ENCODE measurements at places on chromosomes 3 and 15. TPM values are rescaled to one million over a fixed set of nuclear protein-coding genes. Genes with fewer than 3 reads are reported as not detected.

Gene MYRIP
- 0.59 TPM for total RNA-seq

Gene C2CD4A
- 0.15 TPM for total RNA-seq

Gene SPESP1
- not detected for total RNA-seq

Gene ADAMTSL3
- not detected for total RNA-seq

Gene SAMMSON
- not detected for total RNA-seq

Gene ZKSCAN7
- total RNA-seq = not detected

Gene PARP15
- total RNA-seq = 0.21 TPM

Gene LEKR1
- total RNA-seq = not detected

Gene CDHR4
- total RNA-seq = not detected

Gene SPATA12
- total RNA-seq = 0.10 TPM

Gene SKOR1
- total RNA-seq = 0.21 TPM

Gene LRRIQ4
- total RNA-seq = not detected

Gene ACVR2B
- total RNA-seq = 2.8 TPM

Gene RAP2B
- 14.7 TPM for total RNA-seq

Data from Panc1 (cell line).